Effector CD8-positive, alpha-beta T cell (primary cell): ENCODE measurements at places on chromosomes 5 and 9.

- DNase-seq: peak; percentile 67
Observed at GRCh38 chr9:36572515-36573418, at the start of gene MELK. MELK (plus strand) TSS chr9:36572895; CDS start chr9:36581682, 8,787 bp downstream.

DNA sequence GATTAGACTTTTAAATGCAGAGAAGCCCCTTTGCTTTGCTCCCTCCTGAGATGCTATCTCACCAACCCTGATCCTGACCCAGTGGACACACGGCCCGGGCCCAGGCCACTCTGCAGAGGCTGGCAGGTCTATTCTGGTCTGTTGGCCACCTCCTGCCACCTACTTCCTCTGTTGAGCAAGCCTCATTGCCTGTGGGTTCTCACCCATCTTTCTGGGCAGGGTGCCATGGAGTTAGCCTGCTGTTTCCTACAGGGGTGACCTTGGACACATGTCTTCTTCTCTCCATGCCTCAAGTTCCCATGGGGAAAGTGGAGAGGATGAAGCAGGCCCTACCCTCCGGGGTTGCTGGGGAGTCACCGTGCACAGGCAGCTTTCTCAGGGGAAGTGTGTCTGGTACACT is 266.2 kb upstream of the IRX1 start:
- DNase-seq: no peak

DNA sequence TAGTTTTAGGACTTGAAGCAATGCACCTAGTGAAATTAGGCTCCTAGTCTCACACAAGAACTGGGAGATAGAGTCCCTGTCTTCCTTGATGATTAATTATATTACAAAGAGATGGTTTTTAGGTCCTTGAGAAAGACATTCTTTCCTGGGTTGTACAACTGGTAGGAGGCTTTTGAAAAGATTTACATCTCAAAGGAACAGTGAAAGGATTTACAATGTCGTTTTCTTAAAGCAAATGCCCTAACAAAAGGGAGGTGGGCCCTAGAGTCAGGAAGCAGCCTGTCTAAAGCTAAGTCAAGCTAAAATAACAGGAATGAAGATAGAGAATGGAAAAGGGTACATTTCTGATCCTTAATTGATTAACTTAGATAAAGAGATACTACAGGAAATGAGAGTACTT is 102.2 kb upstream of the IL7R start:
- no peak for DNase-seq

DNA sequence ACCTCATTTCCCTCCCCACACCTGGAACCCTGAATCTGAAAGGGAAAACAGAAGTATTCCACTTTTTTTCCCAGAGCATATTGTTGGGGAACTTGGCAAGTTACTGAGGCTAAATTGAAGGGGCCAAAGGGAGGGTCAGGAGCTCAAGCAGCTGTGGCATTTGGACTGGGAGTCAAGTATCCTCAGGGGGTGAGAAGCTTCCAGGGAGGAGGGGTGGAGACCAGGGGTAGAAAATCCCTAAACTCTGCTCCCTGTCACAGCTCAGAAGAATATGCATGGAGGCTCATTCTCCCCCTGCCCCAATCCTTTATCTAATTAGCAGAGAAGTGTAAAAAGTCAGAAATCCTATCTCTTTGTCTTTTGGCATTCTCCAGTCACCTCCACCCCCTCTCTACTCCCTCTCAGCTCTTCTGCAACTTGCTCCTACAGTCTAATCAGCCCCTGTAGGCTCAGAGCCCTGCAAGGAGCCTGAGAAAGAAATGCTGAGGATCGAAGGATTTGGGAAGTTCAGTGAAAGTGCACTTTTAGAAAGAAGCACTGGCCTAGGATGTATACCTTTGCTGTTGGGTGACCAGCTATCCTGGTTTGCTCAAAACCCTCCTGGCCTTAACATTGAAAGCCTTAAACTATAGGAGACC is 5.7 kb upstream of the WNT8A start:
- DNase-seq: no peak

GRCh38 chr5:18018472-18018871 is 384.2 kb downstream of the TAF11L14 start:
- DNase-seq: no peak

GRCh38 chr9:92530893-92531292 is 4.9 kb downstream of the ECM2 start:
- no peak for DNase-seq
